NT2/D1 (cell line): ENCODE measurements at places on chromosomes 5 and 9.

- DNase-seq, result no peak
Measured at GRCh38 chr9:114431003-114431402, 43.2 kb upstream of the AKNA start.

DNA sequence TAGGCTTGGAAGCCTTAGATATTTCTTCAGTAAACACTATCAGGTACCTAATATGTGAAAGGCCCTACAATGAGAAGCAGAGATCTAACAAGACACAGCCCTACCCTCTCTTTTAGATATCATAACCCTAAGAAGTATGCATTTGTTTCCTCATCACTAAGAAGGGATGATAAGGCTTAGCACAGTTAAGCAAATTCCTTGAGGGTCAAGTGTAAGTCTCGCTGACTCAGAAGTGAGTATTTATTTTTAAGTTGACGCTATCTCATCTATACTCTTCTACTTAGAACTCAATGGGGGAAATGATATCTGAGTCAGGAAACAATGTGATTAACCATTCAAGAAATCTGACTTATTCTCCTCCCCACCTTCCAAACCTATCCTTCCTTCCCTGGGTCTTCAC lies 149.7 kb downstream of the ESM1 start:
- no peak for DNase-seq

- DNase-seq, result no peak
Measured at GRCh38 chr5:64872044-64872443, 103.3 kb downstream of the CWC27 start.

- no peak for DNase-seq
Measured at GRCh38 chr5:56091664-56092063, 96.9 kb upstream of the IL6ST start.

DNA sequence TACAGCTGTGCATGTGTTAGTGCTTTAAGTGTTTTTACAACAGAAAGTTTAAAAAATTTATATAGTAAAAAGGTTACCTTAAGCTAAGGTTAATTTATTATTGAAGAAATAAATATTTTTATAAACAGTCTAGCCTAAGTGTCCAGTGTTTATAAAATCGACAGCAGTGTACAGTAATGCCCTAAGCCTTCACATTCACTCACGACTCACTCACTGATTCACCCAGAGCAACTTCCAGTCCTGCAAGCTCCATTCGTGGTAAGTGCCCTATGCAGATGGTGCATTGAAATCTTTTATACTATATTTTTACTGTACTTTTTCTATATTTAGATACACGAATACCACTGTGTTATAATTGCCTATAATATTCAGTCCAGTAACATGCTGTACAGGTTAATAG lies 159.1 kb downstream of the ROR2 start:
- no peak for DNase-seq

DNA sequence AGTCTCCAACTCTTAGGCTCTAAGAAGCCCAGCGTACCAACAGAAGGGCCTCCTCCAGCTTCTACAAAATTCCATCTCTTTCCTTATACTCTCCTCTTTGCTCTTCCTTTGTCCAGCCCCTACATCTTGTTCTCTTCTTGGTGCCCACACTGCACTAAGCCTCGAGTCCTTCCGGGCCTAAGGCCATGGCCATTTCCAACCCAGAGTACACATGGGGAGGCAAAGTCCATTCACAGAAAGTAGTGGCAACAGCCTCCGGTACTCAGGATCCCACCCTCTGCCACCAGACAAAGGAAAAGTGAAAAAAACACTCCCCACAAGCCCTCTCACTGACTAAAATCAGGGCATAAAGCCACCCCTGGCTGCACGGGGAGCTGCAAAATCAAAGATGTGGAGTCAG lies 60.3 kb downstream of the SAXO1 start:
- DNase-seq, result no peak

GRCh38 chr5:151686674-151687407 lies at the start of gene SPARC:
SPARC (minus strand) TSS chr5:151686915; CDS start chr5:151676188, 10,727 bp downstream.
- DNase-seq, result peak; percentile 74

DNA sequence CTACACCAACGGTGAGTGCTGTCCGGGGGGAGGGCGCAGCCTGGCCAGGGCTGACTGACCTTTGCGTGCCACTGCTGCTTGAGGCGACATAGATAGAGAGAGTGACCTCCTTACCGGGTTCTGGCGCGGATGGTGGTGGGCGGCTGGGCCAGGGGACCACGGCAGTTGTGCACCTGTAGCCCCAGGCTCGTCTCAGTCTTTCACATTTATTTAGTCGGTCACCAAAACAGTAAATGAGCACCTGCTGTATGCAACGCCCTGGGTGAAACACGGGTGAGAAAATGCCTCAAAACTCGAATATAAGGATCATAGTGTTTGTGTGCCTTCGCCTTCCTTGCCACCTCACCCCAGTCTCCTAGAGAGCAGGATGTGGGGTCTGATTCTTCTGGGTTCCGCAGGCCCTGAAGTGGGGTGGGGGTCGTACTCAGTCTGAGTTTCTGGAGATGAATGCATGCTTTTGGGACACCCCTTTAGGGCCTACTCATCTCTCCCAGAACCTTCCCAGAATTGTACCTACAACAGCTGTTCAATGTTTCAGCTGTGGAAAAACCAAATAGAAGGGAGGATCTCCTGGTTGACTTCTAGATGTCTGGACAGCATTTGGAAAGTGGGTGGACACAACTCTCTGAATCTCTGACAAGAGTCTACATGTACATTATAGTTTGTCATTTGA lies 714 bp downstream of the SEC24A start:
- DNase-seq, result no peak

- DNase-seq, result no peak
Measured at GRCh38 chr9:106025453-106025852, 331.1 kb downstream of the TMEM38B start.

DNA sequence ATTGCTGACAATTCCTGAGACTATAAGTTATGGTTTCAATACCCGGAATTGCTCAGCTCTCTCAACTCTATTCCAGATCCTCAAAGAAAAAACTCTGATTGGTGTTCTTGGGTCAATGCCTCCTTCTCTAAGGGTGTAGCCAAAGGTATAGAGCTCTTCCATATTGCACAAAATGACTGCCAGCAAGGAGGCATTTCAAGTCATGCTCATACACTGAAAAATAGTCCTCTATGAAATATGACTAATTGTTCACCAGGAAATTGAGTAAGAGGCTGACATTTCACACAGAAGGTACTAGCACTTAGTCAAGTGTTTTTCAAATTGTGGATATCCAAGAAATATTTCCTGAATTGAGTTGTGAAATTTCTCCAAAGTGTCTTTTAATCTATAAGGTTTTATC lies 111.1 kb upstream of the KLF9 start:
- DNase-seq, result no peak

- DNase-seq, result no peak
Measured at GRCh38 chr5:73205305-73205704, 32.3 kb downstream of the TMEM174 start.

DNA sequence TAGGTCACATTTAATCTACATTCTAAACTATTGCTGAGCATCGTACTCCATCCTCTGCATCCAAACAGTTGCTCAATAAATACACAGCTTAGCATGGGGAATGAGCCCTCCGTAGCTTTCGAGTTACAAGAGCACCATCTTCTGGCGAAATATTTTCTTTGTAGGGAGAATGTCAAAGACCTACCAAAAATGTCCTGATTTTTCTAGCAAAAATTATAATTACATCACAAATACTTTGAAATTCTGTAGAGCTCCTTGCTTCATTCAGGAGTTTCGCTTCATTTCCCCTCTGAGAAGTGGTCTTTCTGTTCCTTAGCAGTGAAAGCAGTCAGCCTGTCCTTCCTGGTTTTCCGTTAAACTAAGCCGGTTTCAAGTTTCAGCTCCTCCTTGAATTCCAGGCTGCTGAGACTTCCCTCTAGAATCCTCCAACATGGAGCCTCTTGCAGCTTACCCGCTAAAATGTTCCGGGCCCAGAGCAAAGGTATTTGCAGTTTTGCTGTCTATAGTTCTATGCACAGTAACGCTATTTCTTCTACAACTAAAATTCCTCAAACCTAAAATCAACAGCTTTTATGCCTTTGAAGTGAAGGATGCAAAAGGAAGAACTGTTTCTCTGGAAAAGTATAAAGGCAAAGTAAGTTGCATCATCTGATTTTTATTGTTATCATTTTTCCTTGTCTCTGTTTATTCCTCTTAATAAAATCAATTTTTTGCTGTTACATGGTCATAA lies at the start of gene GPX8:
Gene GPX8 (plus strand): TSS at position 409 of the 730 bp plus-strand sequence. CDS start 22 bp downstream, at position 431.
- DNase-seq, result peak; percentile 58
